Stimulated activated CD8-positive, alpha-beta memory T cell treated with anti-CD3 and anti-CD28 coated beads, Interleukin-4, amount 100 ng/mL, for 4 hours (primary cell): ENCODE measurements at places on chromosomes 5 and 9.

DNA sequence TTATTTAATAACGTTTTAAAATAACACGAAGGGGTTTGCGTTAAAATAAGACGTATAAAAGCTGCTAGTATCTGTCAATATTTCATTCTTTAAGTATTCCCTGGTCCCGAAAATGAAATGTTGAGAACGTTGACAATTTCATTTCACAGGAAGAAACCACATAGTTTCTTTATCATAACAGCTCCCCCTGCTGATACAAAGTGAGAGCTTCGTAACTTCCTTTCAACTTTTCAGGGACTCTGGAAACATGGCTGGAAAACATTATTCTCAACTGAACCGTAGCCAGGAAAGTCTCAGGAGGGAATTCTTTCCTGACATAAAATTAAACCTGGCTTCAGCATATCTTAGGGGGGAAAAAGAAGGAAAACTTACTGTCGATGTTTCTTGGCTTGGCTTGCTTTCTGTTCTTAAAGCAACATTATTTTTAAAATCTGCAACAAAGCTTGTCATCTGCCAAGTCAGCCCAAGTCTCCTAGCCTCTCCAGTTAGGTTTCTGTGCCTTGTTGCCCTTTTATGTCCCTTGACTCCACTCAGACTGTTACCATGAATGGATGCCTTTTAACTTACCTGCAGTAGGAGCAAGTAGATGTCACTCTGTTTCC is 122.9 kb upstream of the DAB2 start:
- DNase-seq, result no peak

GRCh38 chr5:138514021-138514420 is 29.0 kb downstream of the ETF1 start:
- no peak for DNase-seq

DNA sequence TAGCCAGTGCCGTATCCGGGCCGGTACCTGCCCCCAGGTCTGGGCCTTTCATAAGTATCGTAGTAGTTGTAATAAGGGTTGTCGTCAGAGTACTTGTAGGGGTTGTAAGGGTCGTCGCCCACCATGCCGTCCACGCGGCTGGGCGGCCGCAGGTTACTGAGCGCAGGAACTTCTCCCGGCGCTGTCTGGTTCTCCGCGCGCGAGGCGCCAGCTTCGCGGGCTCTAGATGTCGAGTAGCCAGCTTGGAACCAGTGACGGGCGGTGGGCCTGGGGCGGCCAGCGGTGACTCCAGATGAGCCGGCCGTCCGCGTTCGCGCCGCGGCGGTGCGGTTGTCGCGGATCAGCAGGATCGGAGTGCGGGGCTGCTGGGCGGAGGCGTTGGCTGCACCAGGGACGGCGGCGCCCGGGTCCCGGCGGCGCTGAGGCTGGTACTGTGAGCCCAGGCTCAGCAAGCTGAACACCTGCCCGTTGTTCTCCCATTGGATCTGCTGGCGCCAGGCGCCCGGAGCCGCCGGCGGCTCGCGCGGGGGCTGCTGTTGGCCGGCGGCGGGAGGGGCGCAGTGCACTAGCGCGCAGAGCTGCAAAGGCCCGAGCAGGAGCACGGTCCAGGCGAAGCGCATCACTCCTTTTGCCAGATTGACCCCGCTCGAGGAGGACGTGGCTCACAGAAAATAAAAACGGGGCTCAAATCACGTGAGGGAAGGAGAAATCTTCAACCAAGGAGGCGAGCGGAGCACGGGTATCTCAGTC is 518 bp downstream of the LOX start:
- DNase-seq, result no peak

- no peak for DNase-seq
Observed at GRCh38 chr5:117131048-117131679, 556.5 kb upstream of the SEMA6A start.

DNA sequence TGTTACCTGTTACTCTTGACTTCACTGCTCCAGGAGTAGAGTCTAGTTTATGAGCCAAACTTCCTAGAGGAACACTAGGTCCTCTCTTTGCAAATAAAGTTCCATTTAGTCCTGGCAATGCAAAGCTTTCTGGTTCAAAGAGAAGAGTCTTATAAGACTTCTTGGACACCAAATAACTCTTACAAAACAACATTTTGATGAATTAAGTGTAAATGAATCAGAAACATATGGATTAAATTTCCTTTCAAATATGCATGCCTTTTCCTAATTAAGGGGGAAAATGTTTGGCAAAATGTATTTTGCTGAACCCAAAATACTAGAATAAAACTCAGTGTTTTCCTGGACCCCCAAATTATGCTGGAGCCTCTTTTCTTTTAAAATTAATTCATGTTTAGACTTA is 388.0 kb downstream of the FGF10 start:
- no peak for DNase-seq

DNA sequence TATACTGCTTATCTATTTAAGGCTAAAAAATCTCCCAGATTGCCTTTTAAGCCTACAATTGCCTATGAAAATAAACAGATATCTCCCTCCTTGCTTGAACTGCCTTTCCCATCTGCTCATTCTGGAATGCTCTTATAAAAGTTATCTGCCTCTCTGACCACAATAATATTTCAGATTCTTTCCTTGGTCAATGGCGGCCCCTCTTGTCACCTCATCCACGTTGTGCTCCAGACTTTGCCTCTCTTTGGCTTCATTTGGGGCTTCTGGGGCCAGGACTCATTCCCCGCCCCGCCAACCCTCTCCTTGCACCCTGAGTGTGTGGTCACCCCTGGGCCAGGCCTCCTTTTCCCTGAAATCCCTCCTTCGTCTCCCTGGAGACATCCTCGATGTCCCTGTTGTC is 110.0 kb upstream of the RPS23 start:
- no peak for DNase-seq

GRCh38 chr5:151664694-151665585 is 21.8 kb downstream of the SPARC start:
- no peak for DNase-seq
